ENCODE measurements at places on chromosomes 5 and 9.

GRCh38 chr9:87148331-87149104 lies 201.2 kb upstream of the GAS1 start:
- DNase-seq = peak; percentile 91

- DNase-seq = no peak
Observed at GRCh38 chr5:149757197-149757947, 27.3 kb downstream of the PPARGC1B start.

GRCh38 chr5:178330791-178331404 lies 98.3 kb upstream of the PHYKPL start:
- DNase-seq = no peak

DNA sequence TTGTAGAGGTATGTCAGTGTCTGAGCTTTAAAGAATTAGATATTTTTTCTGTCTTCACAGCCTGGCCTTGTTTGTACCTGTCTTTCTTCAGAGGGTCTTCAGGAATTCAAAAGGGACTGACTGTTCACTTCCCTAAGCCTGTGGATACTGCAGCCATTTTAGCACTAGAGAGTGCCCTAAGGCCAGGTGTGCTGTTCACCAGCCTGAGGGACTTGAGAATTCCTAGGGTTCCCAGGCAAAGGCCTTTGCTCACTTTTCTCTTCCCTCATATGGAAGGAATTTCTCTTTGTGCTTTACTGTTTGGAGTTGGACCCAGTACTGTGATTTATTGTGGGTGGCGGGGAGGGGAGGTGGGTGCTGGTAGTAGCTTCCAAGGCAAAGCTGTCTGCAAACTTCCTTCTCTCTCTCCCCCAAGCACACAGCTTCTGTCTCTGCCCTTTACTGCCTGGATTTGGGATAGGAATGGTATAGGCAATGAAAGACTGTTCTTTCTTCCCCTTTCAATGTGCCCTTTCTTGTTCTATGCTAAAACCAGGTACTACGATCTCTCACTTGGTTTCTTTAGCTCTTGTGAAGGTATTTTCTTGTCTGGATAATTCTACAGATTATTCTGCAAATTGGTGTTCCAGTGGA lies 9.7 kb upstream of the LRRC70 start:
- DNase-seq = no peak

DNA sequence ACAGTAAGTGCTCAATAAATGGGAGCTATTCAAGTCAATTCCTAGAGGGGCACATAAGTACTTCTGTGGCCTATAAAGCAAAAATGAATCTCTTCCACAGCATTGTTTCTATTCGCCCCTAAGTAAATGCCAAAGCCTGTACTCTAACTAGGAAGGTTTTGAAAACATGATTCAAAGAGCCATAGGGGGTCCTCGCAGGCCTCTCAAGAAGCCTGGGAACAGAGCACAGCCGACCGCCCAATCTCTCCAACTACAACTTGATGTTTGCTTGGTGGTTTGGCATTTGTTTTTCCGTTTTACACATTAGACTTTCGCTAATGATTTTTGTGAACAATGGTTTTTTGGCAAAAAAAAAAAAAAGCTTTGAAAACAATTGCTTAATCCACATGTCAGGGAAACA lies 19.4 kb downstream of the EFNA5 start:
- no peak for DNase-seq

- DNase-seq = no peak
Observed at GRCh38 chr5:63697811-63698210, 264.4 kb downstream of the HTR1A start.

DNA sequence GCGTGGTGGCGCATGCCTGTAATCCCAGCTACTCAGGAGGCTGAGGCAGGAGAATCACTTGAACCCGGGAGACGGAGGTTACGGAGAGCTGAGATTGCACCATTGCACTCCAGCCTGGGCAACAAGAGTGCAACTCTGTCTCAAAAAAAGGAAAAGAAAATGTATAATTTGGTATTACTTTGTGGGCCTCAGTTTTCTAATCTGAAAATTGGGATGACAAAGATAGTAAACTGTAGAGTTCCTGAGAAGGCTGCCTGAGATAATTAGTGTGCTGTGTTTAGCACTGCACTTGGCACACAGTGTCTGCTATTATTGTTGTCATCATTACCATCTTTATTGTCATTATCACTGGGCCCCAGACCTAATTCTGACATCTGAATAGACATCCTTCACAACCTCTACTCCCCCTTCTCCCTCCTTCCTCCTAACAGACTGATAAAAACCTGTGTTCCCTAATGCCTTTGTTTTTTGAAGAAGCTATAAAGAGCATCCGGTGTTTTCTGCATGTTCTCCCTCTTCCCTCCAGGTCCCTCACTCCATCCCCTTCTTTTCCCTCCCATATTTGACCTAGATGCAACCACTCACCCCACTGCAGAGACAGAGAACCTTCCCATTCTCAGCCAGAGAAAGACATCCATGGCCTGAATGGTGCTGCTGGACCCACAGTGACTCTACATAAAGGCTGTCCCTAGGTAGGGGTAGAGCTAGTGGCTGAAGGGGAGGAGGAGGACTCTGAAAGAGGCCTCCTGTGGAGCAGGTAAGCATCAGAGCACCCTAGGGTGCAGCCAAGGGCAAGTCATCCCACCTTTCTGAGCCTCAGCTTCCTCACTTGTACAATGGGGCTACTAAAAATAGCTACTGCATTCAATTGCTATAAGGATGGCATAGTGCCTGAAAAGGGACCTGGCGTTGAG lies 15.7 kb upstream of the CYSTM1 start:
- DNase-seq = no peak

GRCh38 chr9:115941561-115942315 lies 211.9 kb upstream of the PAPPA start:
- DNase-seq = no peak

- DNase-seq = no peak
Observed at GRCh38 chr9:86075132-86076109, 23.9 kb downstream of the GOLM1 start.

- no peak for DNase-seq
Observed at GRCh38 chr5:50808406-50808805, 142.0 kb downstream of the PARP8 start.

GRCh38 chr5:21880164-21880563 lies 973.0 kb downstream of the CDH12 start:
- DNase-seq = no peak

DNA sequence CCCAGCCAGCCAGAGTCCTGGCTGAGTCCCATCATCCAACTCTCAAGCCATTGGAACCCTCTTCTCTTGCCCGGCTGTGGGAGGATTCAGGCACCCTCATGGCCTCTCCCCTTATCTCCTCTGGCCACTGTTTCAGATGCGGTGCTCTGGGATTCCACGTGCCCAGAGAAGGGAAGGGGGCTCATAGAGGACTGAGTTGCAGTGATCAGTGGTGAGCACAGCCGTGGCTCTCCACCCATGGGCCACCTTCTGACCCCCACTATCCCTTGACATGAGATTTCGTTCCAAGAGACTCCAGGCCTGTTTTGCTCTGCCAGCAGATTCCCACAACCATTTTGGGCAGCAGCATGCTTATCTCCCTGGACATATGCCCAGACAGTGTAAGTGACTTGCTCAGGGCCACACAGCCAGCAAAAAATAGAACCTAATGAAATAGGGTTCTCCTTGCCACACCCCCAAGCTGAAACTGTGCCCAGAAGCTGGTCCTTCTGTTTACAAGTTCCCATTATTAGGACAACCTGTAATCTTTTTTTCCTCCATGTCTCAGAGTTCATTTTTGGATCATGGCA lies 2.7 kb downstream of the GPX3 start:
- no peak for DNase-seq
